NCI-H2029 (cell line): ENCODE measurements at places on chromosomes 7 and 10.
A peak's percentile ranks its signal among the peaks of the same experiment; 100 is the strongest.

DNA sequence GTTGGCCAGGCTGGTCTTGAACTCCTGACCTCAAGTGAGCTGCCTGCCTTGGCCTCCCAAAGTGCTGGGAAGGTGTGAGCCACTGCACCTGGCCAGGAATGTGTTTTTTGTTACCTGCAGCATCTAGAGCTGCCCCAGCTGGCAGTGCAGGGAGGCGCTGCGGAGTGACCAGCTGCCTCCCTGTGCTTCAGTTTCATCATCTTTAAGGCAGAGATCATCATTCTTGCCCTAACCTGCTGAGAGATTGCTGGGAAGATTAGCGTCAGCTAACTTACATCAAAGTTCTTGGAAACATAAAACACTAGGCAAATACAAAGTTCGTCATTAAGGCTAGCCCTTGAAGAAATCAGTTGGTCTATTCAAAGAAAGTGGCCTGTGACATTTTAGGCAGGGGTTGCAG, 2.3 kb downstream of the ZNF282 start:
- DNase-seq, result no peak

DNA sequence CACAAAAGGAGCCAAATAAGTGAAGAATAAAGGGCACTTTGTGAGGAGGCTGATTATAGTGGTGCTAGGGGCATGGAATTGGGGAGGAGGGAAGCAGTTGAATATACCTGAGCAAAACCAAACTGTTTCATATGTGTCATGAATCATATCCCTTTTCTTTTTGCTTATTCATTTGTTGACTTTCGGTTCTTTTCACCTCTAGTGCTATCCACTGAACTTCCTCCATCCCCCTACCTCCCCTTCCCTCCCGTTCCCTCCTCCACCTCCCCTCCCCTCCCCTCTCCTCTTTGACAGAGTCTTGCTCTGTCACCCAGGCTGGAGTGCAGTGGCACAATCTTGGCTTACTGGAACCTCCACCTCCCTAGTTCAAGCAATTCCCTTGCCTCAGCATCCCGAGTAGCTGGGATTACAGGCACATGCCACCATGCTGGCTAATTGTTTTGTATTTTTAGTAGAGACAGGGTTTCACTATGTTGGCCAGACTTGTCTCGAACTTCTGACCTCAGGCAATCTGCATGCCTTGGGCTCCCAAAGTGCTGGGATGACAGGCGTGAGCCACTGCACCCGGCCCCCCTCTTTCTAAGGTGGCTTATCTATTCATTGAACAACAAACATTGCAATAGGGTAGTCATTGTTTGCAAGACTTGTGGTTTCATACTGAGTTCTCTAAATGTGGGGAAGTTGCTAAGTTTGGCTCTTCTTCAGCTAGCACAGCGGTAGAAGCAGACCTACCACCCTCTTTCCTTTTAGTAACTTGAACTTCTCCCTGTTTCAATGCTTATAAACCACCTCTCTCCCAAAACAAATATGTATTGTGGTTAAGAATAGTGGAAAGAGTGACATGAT, 150.4 kb upstream of the PRPS1L1 start:
- DNase-seq, result no peak

DNA sequence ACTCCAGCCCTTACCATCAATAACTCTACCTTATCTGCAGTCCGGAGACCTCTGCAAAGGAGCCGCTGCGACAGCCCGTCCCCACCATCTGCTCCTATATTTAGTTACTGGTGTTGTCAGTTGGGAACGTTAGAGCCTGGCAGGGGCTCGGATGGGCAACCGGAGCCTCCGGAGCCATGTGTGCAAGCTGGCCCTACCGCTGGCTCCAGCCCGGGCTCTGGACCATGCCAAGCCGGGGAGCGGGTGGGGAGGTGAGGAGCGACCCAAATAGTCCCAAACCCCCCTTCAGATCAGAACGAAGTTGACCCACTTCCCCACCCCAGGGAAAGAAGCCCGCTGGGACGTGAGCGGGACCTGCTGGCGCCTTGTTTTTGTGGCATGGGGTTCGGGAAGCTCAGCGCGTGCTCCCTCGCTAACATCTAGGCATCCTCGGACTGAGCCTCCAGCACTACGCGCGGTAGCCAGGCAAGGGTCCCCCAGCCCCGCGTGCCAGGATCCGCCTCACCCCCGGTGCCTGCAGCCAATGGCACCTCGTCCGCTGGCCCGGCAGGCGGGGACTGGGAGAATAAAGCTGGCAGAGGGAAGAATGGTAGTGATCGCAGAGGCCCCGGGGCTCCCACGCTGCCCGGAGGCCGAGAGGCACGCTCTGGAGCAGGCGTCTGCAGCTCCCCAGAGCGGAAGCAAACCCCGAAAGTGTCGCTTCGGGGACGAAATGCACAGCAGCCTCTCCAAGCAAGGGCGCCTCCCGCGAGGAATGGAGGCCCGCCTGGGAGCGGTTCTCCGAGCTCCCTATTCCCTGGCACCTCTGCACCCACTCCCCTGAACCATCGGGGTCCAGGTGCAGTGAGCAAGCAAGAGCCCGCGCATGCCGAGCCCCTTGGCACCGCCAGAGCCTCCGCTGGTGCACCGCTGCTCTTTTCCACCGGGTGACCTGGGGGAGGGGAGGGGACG, 679 bp downstream of the LRRC20 start:
- DNase-seq, result no peak

GRCh38 chr7:14836571-14837189, 65.9 kb downstream of the DGKB start:
- peak; percentile 80 for DNase-seq

DNA sequence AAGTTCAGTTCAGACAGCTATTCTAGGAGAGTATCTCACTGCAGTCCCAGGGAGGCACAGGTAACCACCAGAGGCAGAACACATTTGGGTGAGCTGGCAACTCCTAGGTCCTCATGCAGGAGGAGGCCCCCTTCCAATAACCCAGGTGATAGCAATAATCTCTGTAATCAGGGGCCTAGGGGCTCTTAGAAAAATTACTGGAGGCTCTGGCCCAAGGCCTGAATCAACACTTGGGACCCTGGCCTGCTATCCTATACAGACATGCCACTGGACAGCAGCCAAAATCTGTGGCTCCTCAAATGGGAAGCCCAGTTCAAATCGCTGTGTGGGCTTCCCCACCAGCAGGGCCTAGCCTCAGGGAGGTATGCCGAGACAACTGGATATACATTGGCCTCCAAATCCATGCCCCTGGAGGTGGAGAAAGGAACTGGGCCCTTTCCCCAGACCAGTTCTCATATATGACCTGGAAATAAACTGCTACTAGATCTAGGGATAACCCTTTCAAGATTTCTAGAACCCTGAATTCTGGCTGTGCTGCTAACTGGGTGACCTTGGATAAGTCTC, 1.6 kb downstream of the AVPI1 start:
- no peak for DNase-seq

DNA sequence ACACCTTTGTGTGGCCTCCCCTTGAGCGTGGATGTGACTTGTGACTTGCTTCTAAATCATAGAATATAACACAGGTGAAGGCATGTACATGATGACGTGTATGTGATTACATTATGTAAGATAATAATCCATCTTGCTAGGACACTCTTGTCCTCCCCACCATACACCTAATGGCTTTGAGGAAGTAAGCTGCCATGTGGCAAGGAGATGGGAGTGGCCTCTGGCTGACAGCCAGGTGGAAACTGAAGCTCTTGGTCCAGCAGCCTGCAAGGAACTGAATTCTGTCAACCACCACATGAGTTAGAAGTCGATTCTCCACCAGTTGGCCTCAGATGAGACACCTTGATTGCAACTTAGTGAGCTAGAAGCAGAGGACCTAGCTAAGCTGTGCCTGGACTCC, 67.4 kb upstream of the ELN start:
- peak; percentile 4 for DNase-seq

GRCh38 chr7:71504697-71505441, 372.9 kb downstream of the GALNT17 start:
- no peak for DNase-seq

DNA sequence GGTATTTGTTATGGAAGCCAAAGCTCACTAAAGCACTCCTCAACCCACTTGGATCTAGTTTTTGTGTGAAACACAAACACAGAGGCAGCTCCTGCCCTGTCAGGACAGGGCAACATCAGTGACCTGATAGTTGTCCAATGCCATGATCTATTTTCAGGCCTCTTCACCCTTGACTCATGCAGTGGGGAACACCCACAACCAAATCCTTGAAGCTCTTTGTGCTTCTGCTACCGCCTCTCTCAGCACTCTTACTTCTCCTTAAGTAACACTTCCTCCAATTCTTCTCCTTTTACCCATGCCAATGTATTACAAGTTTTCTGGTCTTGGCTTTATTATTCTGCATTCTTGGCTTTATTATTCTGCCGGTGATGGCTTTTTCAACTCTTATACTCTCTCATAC, 425.3 kb downstream of the INHBA start:
- no peak for DNase-seq

DNA sequence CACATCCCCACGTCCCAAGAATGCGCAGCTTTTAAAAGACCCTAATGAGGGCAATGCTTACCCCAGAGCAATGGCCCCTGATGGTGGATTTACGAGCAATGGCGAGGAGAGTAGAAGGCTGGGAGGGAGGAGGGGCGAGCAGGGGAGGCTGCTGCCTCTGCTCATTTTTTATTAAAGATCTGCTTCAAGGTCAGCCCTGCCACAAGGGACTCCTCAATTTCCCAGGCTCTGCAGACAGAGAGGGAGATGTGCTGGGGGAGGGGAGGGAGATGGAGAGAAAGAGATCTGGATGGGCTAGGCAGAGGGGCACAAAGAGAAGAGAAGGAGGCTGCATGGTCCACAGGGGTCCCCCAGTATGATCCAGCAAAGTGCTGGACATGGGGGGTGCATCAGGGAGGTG, 7.8 kb upstream of the SRRM3 start:
- DNase-seq, result no peak

GRCh38 chr7:17305387-17306171, 7.1 kb downstream of the AHR start:
- DNase-seq, result no peak

GRCh38 chr7:18846765-18847215, 270.6 kb downstream of the TWIST1 start:
- no peak for DNase-seq

DNA sequence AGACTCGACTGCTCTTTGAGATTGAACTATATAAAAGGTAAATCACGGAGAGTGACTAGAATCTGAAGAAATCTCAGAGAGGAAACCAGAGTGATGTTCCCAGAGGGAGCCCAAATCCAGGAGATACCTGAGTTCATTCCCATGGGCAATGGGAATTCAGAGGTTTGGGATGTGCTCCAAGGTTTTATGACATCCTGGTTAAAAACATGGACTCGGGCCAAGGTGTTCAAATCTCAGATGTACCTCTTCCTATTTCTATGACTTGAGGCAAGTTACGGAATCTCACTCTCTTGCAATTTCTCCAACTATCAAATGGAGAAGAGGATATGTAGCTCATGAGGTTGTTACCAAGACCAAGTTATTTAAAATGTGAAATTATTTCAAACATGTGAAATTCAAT, 54.5 kb upstream of the RAB18 start:
- DNase-seq, result no peak

GRCh38 chr10:22623633-22624253, 90.6 kb downstream of the PIP4K2A start:
- no peak for DNase-seq

GRCh38 chr7:38312821-38313220, 39.4 kb upstream of the TARP start:
- no peak for DNase-seq

DNA sequence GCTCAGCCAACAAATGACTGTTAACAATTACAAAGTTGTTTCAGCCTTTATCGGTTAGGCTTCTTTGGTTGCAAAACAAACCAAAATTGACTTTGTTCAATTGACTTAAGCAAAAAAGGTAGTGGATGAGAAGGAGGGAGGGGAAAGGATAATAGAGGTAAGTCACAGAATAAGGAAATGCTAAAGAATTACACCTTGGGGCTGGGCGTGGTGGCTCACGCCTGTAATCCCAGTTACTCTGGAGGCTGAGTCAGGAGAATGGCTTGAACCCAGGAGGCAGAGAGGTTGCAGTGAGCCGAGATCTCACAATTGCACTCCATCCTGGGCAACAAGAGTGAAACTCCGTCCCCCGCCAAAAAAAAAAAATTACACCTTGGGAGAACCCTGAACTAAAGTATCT, 41.4 kb downstream of the AHCYL2 start:
- no peak for DNase-seq

- no peak for DNase-seq
Measured at GRCh38 chr10:87923233-87923632, 59.8 kb downstream of the PTEN start.

- DNase-seq, result no peak
Measured at GRCh38 chr7:7889791-7890568, 78.6 kb upstream of the GLCCI1 start.

- DNase-seq, result no peak
Measured at GRCh38 chr7:18698258-18698734, 202.7 kb downstream of the HDAC9 start.

DNA sequence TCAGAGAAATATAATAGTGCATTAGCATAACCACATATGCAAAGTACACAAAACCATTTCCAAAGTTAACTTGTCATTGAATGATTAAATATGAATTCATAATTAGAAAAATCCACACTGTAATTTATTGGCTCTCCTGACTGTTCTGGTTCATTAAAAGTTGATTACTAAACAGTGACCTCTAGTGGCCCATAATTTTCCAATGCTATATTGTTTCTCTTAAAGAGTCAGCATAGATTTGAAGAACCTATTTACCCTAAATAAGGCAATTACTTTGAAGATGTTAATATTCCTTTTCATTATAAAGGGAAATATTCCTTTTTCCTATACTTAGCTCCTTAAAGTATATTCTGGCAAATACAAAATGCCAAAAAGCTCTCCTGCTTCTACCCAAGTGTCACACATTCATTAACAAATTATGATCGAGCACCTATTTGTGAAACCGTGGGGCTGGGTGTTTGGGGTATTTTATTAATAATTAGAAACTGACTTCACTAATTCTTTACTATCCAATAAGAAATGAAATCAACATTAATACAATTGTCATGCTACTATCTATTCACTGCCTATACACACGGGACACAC, 86.2 kb downstream of the HIBADH start:
- peak; percentile 1 for DNase-seq

GRCh38 chr10:88661018-88661417, 3.2 kb upstream of the LIPF start:
- no peak for DNase-seq

GRCh38 chr7:29350351-29350750, 155.8 kb downstream of the CHN2 start:
- no peak for DNase-seq

- DNase-seq, result no peak
Measured at GRCh38 chr7:1181640-1182039, 21.6 kb upstream of the ZFAND2A start.
